ENCODE measurements at places on chromosomes 2 and 18.

- DNase-seq = no peak
Measured at GRCh38 chr2:145169285-145169684, 649.4 kb upstream of the ZEB2 start.

DNA sequence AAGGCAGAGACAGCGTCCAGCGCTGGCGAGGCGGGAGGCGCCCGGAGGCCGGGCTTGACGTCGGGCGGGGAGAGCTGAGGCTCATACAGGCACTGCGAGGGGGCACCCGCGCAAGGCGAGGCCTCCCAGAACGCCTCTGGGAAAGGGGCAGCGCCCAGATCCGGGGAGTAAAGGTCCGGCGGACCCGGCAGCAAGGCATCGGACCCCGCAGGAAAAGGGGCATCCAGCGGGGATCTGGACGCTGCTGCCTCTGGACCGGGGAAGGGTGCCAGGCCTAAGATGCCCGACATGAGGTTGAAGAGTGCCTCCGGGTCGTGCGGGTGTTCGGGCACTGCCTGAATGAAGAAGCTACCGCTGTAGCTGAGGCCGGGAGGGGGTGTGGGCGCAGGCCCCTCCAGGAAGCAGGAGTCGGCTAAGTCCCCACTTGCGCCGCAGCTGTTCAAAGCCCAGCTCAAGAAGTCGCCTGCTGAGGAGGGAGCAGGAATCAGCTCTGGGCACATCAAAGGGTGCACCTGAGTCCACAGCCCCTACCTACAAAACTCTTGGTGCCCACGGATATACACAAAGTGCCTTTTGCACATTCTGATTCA lies 937 bp downstream of the EGR4 start:
- DNase-seq = no peak

DNA sequence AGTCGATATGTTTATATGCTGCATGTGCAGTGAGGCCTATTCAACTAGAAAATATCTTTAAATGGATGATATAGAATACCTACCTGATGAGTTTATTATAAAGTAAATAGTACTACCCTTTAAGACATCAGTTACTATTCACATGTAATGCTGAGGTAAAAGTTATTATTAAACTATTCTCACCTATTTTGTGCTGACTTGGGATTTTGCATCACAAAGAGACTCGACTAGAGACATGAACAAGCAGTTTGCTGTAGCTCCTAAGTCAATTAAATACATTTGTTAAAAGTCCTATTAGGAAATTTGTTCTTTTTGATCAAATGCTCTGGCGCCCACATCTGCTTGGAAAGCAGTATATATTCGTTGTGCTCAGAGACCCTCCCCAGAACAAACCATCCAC lies 164.1 kb downstream of the CCDC85A start:
- DNase-seq = no peak

GRCh38 chr2:129152514-129152913 lies 827.0 kb upstream of the RAB6C start:
- no peak for DNase-seq

DNA sequence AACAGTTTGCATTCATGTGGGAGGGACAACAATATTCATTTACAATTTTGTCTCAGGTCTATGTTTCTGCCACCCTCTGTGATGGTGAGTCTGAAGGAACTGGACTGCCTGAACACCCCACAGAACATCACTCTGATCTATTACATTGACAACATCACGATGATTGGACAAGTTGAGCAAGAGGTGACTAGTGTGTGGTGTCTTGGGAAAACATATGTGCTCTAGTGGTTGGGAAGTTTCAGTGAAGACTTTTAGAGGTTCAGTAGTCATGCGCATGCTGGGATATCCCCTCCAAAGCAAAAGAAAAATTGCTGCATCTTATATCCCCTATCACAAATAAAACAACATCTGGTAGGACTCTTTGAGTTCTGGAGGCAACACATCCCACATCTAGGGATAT lies 18.6 kb upstream of the CTLA4 start:
- DNase-seq = no peak

Measured in neural progenitor cell (in vitro differentiated cells).